Central memory CD8-positive, alpha-beta T cell (primary cell): ENCODE measurements at places on chromosomes 5 and 9.

DNA sequence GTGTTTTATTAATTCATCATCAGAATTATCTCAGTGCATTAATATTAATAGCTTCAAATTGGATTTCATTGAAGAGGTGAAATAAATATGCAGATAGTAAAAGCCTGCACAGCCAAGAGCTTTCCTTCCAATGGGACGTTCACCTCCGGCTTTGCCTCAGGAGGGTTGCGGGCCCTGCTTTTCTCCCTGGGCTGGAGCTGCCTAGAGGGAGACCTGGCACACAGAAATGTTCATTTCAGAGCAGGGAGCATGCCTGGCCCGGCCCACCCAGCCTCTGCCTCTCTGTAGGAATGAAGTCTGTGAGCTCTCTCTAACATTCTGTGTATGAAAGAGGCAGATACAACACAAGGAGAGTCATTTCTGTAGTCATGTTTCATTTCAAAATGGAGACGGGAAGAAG, 100.4 kb upstream of the IRX2 start:
- no peak for DNase-seq

DNA sequence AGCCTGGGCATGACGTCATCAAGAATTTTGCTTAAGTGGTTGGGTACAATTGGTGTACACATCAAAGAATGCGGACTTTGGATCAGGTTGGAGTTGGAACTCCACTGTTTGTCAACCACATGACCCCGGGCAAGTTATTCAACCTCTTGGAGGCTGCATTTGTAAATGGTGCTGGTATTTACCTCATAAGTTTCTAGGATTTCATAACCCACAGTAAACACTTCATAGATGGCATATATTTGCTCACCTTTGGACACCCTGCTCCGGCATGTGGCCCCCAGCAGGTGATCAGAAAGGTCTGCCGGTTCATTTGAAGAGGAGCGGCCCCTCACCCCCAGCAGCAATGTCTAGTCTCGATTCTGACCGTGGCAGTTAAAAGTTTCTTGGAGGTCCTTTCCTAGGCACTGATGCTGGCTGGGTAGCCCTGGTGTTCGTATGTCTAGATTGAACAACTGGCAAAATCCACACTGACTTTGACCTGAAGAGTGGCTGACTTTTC, 60.6 kb downstream of the IL6ST start:
- DNase-seq: no peak

GRCh38 chr9:36470643-36471290, 70.7 kb upstream of the RNF38 start:
- no peak for DNase-seq

DNA sequence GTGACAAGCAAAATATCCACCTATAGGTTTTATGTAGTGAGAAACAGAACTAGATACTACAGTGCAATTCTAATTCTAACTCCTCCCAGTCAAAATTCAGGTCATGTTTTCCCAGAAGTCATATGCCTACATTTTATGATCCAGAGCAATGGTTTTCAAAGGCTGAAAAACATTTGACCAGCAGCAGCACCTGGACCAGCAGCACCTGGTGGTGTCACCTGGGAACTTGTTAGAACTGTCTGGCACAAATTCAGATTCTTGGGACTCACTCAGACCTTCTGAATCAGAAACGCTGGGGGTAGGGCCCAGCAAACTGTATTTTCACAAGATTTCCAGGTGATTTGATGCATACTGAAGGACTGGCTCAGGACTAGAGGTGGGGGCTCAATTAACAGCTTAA, 367.7 kb upstream of the RFX3 start:
- DNase-seq: no peak

DNA sequence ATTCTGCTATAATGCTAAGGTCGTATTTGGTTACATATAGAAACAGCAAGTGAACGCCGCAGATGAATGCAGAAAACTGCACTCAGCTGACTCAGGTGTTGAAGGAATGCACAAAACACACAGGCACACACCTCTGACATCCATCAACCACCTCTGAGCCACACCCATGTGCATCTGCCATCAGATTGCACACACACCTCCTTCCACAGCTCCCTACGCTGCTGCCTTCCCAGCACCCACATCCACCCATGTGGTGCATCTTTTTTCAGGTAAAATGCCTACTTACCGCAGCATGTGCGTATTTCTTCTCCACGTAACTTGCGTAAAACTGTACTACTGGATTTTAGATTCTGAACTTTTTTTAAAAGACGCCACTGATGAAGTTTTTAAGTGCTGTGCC, 7.1 kb downstream of the STK10 start:
- no peak for DNase-seq

- DNase-seq: no peak
Measured at GRCh38 chr9:129166623-129167557, 11.2 kb downstream of the IER5L start.

GRCh38 chr9:116959809-116960208, 272.7 kb downstream of the TRIM32 start:
- DNase-seq: no peak

DNA sequence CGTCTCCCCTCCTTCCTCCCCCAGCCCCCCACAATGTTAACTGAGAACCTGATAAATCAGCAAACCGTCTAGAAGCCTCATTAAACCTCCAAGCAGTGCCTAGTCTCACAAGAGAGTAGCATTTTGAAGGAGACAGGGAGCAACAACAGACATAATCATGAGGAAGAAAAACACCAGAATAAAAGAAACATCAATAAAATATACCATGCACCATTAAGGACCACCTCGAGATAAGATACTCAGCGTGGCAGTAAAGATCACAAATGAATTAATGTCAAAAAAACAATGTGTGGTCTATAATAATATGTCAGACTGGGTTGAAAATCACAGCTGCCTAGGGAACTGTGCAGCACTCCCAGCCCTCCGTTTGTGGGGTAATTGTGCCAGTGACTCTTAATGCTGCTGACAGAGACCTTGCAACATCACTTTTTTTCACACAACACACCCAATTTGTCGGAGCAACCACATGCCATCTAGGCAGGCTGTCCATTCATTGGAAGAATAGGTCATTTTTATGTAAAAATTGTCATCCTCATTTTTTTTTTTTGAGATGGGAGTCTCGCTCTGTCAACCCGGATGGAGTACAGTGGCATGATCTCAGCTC, 450.8 kb upstream of the WWC1 start:
- DNase-seq: no peak

DNA sequence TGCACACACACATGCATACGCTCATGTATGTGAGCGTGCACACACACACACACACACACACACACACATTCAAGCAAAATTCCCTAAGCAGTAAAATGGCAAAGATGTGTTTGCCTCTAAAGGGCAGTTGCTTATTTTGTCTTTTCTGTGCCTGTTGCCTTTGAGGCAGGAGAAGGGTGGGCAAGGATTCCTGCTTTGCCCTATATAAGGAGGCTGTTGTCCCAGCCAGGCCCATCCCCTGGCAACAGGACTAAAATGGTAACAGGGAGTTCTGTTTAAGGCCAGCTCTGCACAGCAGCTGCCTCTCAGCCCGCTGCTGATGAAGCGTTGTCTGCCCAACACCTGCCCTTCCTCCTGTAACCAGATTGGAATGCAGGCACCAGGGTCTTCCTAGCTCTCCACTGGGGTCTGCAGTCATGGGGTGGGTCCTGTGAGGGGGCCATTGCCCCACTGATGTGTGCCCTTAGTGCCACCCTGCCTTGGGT, 64.4 kb downstream of the PPARGC1B start:
- DNase-seq: no peak

- no peak for DNase-seq
Measured at GRCh38 chr5:42676362-42676761, 80.3 kb upstream of the CCDC152 start.

- no peak for DNase-seq
Measured at GRCh38 chr5:41413074-41413473, 97.3 kb downstream of the PLCXD3 start.

DNA sequence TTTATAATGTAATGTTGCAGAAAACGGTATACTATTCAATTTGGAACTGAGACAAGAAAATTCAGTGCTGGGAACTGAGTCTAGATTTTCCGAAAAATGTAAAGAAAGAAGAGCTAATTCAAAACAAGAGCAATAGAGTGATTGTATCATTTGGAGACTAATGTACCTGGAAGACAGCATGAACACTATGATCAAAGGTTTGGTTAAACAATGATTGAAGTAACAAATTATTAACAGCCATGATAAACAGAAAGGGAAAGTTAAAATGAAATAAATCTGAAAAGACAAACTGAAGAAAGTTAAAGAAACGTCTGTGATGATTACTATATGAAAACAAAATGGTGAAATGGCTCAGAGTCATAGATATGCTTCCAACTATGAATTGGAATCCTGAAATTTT, 300.6 kb upstream of the MPDZ start:
- DNase-seq: no peak

GRCh38 chr5:139410993-139411828, 7.3 kb upstream of the SPATA24 start:
- no peak for DNase-seq

DNA sequence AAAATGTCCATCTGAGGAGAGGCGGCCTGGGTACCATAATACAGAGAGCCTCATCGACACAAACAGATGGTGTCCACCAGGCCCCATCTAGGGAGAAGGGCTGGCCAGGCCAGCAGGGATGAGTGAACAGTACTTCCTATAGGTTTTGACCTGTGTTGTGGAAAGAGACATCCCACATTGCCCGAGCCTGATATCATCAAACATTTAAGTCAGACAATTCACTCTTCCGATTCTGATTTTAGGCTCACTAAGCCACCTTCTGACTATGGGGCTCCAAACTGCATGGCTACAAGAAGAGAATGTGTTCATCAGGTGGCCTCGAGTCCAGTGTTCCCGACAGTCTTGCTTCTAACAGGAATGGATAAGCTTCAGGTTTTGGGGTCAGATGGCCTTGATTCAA, 38.9 kb downstream of the SLC22A5 start:
- DNase-seq: no peak

DNA sequence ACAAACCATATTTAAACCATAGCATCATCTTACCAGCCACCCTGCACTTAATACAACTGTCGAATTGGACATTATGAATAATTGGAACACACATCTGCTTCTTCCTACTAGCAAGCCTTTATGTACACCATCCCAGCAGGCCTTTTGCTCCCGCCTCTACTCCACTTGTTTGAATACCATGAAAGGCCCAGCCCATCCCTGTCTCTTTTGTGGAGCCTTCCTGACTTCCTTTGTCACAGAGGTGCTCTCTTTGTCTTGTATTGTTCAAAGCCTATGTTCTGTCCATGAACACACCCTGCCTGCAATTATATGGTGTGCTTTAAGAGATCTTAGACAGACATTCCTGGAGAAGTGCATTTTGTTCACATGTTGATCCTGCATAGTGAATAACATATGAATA, 465.7 kb downstream of the DIRAS2 start:
- DNase-seq: no peak

DNA sequence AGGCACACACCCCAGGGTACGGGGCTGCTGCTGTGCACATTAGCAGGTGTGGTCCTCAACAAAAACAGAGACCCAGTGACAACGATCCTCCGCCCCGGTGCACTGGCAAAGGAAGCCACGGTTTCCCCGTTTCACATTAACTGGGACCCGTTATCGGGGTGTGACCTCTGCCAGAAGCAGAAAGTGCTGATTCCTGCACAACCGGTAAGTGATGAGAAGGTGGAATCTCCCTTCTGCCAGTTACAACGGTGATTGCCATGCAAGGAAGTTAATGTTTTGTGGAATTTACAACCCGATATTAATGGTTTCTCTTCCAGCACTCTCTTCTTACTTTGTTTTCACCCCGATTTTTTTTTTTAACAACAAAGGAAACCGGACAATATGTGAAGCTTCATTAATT, 294.9 kb upstream of the IRX1 start:
- DNase-seq: no peak

DNA sequence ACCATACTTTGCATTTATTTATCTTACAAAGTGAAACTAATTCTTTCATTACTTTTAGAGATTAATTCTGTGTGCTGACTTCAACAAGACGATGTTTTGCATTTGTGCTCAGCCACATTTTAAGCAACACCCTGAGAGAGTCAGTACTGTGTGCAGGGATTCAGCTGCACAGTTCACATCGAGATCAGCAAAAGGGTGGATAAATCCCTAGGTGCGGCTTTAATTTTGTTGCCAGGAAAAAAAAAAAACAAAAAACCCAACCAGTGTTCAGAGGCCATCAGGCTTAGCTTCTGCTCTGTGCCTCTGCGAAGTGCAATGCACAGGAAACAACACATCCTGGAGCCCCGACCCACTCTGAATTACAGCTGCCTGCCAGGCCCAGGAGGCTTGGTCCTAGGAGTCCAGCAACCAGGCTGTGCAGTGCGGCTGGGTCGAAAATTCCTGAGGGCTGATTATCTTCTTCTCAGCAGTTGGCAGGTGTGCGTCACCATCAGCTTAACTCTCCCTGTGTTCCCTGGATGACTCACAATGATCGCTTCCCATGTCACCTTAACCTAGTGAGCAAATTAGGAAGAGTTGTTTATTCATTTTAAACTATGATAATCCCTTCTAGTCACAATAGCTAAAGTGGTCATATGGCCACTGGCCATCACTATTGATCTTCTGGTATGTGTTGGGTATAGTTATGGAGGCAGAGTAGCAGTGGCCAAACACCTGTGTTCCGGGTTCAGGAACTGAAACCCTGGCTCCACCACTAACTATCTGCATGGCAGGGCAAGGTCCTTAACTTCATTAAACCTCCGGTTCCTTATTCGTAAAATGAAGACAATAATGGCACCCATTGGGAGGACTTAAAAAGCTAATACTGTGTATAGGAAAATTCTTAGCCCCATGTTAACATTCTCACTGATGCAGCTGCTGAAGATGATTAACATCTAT, 31.2 kb upstream of the NDUFB6 start:
- DNase-seq: no peak

DNA sequence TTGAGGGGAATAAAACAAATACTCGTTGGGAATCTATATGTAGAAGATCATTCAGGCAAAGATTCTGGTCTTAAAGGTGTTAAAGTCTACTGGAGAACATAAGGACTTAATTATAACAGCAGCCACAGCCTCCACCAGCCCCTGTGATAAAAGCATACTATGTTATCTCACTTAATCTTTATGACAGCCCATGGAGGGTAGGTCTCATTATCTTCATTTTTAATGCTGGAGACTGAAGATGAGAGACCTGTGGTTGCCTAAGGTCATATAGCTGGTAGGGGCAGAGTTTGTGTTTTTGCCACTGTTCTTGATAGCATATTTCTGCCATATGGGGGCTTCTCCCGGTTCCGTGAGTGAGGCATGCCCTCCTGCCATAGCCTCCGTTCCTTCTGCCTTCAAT, 88.7 kb downstream of the TRIO start:
- DNase-seq: no peak

GRCh38 chr5:66906021-66906420, 290.6 kb downstream of the CD180 start:
- DNase-seq: no peak

GRCh38 chr9:136230773-136231172, 14.8 kb downstream of the QSOX2 start:
- no peak for DNase-seq

- no peak for DNase-seq
Measured at GRCh38 chr9:73872701-73873100, 624.4 kb upstream of the RORB start.

GRCh38 chr9:90137801-90138200, 504.8 kb downstream of the DIRAS2 start:
- DNase-seq: no peak

GRCh38 chr5:67089200-67089725, 107.3 kb downstream of the CD180 start:
- DNase-seq: no peak

- DNase-seq: no peak
Measured at GRCh38 chr9:129894120-129894823, 59.0 kb downstream of the USP20 start.
